Stimulated activated CD8-positive, alpha-beta memory T cell treated with anti-CD3 and anti-CD28 coated beads, Interleukin-15, amount 100 ng/mL, for 24 hours (primary cell): ENCODE measurements at places on chromosomes 2 and 18.

- no peak for DNase-seq
Measured at GRCh38 chr2:27697660-27698059, 34.0 kb downstream of the SLC4A1AP start.

DNA sequence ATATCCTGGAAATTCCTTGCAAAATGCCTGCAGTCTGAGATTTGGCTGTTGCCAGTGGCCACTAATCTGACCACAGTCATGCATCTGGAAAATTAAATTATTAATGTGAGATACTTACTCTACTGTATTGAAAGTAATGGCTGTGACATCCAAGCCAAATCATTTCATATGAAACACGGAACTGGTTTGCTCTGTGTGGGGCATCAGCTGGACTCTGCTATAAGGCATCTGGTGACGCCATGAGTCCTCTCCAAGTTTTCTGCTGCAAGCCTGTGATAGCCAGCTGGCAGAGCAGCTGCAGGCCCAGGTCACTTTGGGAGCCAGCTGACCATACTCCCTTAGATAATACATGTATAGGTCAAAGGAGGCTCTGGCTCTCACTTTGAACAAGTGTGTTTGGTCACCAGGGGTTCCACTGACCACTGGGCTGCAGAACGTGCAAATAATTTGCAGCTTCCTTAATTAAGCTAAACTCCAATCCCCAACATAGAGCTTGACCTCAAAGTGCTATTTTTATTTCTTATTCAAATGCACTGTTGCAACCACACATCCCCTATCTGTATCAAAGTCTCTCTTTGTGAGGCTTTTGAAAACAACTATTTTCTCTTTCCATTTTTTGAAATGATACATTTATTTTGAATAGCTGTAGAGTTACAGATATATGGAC, 152.9 kb downstream of the NCKAP5 start:
- DNase-seq, result no peak

- DNase-seq, result no peak
Measured at GRCh38 chr2:241467777-241468475, 40.5 kb downstream of the STK25 start.

DNA sequence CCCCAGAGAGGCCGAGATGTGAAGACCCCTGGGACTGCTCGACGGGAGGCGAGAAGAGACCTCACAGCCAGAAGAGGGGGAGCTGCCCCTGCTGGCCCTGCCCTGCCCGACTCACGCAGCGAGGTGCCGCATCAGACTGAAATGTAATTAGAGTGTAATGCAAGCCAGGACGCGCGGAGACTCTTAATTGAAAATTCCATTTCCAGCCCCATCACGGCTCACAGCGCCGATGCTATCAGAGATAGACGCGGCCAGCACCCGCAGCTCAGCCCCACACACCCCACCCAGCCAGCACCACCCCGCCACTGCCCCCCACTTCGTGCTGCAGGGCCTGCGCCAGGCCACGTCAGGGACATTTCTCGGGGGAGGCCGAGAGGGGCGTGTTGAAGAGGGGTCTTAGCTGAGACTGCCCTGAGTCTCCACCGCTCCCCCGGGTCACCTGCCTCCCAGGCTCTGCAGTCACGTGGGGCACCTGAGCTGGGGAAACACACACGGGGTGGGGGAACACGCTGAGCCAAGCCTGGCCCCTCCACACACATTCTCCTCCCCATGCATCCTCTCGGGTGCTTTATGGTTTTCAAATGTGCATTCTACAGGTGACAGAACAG, 78.1 kb downstream of the TEX51 start:
- no peak for DNase-seq

GRCh38 chr2:68272246-68272994, 20.1 kb upstream of the PPP3R1 start:
- no peak for DNase-seq

- DNase-seq, result no peak
Measured at GRCh38 chr18:68431111-68431921, 283.6 kb downstream of the TMX3 start.

GRCh38 chr2:113791697-113792590, 35.5 kb upstream of the SLC35F5 start:
- DNase-seq, result no peak

- no peak for DNase-seq
Measured at GRCh38 chr2:66447677-66448076, 12.8 kb downstream of the MEIS1 start.

DNA sequence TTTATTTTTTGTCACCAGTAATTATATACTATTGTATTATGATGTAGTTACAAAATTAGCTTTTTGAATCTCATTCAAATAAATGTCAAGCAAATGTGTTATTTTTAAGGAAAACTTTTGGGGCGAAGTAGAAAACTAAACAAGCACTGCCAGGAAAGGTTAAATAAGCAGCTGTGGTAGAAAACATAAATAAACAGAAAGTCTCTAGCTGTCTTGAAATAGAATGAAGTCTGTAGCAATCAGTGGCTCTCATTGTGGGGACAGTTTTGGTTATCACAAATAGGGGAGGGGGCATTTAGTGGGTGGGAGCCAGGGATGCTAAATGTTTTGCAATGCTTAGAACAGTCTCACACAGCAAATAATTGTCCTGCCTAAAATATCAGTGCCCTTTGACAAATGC, 3.4 kb downstream of the INSIG2 start:
- no peak for DNase-seq

DNA sequence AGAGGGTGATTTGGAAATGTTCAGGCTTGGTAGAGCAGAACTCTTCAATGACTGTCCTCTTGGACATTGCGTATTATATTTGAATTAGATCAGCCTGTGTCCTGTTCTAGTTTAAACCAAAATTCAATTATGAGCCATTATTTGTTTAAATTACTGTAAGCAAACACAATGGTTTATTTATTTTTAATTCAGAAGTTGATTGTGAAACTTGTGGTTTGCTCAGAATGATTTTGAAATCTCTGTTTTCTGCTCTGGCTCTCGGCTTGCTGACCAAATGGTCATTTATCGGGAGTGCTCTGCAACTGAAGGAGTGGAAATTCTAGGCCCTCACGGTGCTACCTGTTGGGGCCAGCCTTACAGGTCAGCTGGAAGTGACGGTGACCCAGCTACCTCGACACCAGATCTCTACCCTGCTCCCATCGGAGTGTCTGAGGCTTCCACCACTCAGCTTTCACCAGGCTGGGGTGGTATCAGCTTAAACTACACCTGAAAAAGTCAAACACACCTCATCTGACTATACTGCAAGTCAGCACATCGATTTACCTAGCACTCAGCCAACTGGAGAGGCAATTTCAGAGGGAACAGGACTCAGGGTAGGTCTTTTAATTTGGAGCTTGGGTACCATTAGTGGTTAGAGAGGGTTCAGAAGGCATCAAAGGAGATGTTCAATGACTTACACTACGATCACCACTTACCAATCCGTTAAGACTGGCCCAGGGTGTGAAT, 36.8 kb upstream of the GPD2 start:
- DNase-seq, result no peak

- no peak for DNase-seq
Measured at GRCh38 chr2:162734866-162735265, 103.7 kb downstream of the KCNH7 start.

DNA sequence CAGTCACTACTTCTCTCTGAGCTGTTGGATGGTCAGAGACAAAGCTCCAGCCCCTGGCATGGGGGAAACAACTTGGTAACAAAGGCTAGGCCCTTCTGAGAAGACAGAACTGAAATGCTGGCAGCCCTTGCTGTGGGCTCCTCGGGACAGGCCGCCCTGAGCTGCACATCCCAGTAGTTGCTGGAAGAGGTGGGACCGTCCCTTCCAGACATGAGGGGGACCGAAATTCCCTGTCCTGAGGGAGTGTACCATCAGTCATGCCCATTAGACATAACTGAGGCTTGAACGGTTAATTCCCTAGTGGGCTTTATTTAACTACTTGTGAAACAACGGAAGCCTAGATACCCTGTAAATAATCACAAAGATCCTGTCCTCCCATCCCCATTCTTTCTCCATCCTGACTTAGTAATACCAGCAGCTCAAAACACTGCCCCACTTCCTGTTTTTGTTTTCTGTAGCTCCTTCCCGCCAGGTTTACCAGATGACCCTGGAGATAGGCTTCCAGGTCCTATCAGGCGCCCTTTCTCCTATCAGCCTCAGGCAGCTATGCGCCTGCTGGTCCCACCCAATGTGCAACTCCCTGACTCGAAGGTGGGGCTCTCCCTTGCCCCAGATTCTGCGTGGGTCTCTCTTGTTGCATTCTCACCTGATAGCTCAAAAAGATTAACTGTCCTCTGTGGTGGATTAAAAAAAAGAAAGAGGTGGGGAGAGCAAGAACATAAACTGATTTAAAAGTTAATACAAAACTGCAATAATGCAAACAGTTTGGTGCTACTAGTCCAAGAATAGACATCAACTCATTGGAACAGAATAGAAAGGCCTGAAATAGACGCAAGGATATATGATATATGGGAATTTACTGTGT, 37.0 kb upstream of the NT5DC4 start:
- DNase-seq, result no peak

DNA sequence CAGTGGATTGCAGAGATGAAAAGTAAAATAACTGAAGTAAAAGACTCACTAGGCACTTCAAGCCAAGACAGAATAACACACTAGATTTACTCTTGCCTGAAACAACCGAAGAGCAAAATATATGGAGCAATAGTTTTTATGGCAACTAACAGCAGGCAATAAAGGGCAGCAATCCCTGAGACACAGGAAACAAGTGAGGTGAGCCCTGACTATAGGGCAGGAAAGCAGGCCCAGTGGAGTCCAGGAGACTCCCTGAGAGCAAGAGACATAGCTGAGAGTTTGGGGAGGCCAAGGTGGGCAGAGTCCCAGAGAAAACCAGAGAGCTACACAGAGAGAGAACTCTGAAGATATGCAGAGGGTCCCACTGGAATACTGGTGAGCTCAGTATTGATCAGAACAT, 18.8 kb downstream of the FARSB start:
- DNase-seq, result no peak

- DNase-seq, result no peak
Measured at GRCh38 chr2:167297292-167297691, 409.0 kb downstream of the XIRP2 start.

DNA sequence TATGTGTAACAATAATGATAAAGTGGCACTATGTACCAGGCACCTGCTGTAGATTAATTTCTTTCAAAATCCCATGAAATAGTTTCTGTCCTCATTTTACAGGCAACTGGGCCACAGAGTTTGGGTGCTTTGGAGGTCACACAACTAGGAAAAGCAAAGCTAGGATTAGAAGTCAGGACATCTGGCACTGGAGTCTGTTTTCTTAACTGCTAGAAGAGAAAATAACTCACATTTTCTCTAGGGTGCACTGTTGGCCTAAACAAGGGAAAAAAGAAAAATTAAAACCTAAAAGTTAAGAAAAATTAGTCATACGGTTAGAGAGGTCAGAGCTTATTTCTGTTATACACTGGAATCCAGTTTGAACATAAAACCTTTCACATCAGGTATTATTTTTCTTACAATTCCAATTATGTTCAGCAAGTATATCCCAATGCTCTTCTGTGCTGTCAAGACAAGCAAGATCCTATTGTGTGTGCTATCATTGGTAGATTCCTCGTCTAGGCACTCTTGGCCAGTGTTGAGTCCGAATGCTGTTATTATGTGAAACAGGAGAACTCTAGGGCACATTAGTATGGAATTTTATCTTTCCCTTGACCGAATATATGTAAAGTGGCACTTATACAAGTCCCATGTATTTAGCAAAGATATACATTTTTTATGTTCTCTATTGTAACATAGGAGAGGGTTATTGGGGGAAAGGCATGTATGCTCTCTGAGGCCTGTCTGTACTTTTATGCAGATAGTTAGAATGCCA, 1.5 kb upstream of the OSGEPL1 start:
- DNase-seq, result no peak

DNA sequence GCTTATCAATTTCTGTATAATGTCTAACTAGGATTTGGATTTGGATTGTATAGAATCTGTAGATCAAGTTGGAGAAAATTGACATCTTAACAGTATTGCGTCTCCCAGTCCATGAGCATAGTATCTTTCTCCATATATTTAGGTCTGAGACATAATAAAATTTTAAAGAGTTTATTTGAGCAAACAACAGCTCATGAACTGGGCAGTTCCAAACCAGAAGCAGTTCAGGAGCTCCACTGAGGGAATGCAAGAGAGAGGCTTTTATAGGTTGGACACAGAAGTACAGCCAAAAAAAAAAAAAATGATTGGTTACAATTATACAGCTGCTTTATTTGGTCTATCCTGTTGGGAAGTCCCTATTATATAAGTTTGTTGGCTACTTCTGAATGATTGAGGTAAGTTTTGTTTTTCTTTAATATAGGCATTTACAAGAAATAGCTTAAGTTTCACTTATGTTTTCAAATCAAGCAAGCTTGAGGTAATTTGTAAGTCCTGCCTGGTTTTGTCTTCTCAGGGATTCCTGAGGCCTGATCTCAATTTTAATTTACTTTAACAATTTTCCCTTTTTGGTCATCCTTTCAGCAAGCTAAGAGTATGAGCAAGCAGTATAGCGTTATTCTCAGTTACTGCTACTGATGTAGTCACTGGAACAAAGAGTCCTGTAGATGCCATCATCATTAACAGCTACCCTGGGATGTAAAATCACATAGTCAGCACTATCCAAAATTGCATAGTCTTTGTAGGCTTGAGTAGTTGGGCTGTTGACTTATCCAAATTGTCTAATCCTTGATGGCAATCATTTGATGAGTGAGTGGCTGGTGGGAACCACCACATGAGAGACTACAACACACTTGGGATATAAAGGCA, 27.5 kb upstream of the RUFY4 start:
- no peak for DNase-seq

GRCh38 chr2:26292646-26293045, 47.9 kb downstream of the HADHB start:
- no peak for DNase-seq

DNA sequence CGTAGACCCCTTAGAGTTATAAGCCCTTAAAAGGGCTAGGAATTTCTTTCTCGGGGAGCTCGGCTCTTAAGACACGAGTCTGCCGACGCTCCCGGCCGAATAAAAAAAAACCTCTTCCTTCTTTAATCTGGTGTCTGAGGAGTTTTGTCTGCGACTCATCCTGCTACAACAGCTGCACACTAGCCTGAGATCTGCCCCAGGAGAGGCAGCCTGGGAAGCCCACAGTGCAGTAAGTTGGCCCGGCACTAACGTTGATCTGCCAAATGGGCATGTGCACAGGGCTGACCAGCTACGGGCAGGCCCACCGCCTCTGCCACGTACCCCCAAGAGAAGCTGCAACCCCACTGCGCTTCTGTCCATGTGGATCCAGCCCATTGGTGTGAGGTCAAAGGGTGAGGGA, 8.4 kb upstream of the LIMS2 start:
- no peak for DNase-seq

DNA sequence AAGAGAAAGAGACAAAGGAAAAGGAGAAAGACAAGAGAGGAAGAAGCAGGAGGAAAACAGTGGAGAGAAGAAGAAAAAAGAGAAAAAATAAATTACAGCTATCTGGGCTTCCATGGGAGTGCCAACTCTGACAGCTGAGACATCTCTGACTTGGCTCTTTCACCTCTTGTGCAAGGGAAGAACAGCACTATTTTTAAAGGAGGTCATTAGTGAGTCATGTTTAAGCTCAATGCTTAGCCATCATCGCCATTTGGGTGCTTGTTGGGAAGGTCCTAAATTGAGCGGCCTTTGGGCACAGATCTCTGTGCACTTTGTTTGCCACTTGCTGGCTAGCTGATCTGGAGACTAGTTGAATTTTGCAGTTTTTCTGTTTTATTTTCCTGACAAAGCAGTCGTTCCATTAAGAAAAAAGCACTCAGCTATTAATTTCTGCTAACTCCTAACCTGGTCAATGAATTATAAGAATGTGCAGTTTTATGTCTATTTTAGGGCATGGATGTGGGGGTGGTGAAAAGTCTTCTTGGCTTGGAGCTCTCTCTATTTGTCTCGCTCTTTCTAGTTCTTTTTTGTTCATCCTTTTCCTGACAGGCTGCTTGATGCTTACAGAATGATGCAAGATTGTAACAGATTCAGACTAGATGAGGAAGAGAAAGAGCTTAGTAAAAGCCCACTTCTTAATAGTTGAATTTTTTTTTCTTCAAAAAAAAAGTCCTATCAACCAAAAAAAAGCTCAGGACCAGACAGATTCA, 231.5 kb downstream of the SLC8A1 start:
- DNase-seq, result no peak
